AML-193 (cell line): ENCODE measurements at places on chromosomes 13 and 19.

- peak; percentile 30 for DNase-seq
Measured at GRCh38 chr19:51242881-51243630, 7.8 kb upstream of the SIGLECL1 start.

GRCh38 chr13:103006641-103007426, 59.4 kb downstream of the SLC10A2 start:
- DNase-seq, result no peak

DNA sequence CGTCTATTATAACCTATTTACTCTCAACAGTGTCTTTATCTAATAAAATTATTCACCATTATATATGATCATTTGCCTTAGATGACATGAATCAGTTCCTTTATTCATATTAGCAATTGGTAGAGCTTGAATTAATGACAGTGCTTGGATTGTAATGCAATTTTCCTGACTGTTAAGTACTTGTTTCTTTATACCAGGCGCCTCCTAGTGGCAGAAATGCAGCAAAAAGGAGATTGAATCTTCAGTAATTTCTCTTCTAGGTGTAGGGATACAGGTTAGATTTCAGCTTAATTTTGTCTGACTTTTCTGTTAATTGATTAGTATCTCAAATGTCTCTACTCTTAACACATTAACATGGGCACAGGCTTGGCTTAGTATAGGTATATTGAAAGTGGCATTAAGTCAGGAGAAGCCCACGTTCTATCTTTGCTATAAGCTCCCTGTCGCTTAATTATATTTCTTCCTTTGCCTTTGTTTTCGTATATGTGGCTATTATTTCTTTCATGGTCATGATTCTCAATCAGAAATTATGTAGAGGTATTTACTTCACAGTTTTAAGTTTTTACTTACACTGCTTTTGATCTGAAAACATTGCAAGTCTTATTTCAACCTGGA, 9.1 kb upstream of the LHFPL6 start:
- DNase-seq, result peak; percentile 83

- no peak for DNase-seq
Measured at GRCh38 chr13:48686636-48687210, 33.0 kb downstream of the CYSLTR2 start.

GRCh38 chr19:20038358-20039202, 725 bp downstream of the ZNF682 start:
- DNase-seq, result no peak

DNA sequence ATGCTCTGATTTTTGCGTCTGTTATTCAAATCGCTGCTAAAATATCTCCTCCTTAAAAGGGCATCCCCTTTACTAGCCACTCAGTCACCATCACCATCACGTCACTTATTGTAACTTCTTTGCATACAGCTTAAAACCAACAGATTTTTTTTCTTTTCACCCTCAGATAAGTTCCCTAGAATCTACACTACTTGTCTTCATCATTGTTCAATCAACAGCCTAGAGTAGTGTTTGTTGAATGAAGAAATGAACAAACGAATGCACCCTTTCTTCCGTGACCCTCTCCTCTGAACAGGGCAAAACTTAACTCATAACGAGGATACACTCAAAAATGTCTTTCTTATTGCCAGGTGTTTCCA, 1.1 kb upstream of the AKAP11 start:
- no peak for DNase-seq

- no peak for DNase-seq
Measured at GRCh38 chr19:55611300-55611982, 6.0 kb downstream of the ZNF865 start.

- DNase-seq, result no peak
Measured at GRCh38 chr13:48040896-48041295, 3.4 kb downstream of the NUDT15 start.

- no peak for DNase-seq
Measured at GRCh38 chr13:46620471-46620870, 67.5 kb downstream of the LRCH1 start.

GRCh38 chr13:97485320-97485719, 51.4 kb downstream of the RAP2A start:
- no peak for DNase-seq

DNA sequence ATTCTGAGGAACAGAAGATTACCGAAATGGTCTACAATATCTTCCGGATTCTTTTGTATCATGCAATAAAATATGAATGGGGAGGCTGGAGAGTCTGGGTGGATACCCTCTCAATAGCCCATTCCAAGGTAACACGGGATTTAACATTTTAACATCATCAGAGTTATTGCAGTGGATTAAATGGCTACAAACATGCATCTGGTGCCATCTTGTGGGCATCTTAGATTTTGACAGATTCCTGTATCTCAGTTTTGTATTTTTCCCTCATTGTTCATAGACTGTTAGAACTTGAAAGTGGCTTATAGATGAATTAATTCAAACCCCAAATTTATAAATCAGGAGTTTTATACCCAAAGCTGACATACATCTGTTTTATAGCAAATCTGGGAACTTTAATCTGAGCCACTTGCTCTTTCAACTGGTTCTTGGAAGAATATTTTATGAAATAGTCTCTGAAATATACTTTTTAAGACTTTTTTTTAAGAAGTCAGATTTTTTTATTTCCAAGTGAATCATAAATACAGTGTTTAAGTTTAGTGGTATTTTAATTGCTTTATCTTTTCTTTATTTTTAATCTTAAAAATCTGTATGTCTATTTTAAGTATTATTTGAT, 215.2 kb downstream of the NBEA start:
- DNase-seq, result peak; percentile 63
